ENCODE measurements at places on chromosomes 3 and 15.

GRCh38 chr3:161602475-161602874 lies 105.9 kb downstream of the OTOL1 start:
- no peak for DNase-seq

GRCh38 chr3:113501597-113501996 lies 13.4 kb downstream of the SPICE1 start:
- DNase-seq: no peak

DNA sequence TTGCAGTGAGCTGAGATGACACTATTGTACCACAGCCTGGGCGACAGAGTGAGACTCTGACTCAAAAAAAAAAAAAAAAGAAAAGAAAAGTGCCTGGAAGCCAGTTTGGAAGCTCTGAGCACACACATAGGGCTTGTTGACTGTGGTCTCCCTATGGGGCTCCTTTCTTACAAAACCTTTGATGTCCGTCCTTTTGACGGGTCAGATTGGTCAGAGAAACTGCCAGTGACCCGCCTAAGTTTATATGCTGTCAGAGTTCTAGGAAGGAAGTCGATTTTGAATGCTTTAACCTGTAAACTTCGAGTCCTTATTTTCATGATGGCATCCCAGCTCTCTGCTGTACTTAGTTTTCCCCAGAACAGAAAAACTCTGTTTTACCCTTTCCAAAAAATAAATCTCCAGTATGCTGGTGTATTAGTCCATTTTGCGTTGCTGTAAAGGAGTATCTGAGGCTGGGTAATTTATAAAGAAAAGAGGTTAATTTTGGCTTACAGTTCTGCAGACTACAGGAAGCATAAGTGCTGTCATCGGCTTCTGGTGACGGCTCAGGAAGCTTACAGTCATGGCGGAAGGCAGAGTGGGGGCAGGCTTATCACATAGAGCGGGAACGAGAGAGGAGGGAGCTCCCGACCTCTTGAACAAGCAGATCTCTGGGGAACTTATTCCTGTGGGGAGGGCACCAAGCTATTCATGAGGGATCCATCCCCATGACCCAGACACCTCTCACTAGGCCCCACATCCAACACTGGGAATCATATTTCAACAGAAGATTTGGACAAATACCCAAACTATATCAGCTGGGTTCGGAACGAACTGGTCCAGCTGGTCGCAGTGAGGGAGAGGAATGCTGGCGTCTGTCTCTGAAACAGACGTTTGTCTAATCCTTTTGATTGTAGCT lies 72.3 kb downstream of the LMLN start:
- DNase-seq: no peak

- DNase-seq: peak; percentile 100
Observed at GRCh38 chr3:14651440-14652251, at the start of gene CCDC174. TSS of gene CCDC174 (plus strand) at chr3:14651762. CDS start at chr3:14651837, 75 bp downstream.

GRCh38 chr3:113791381-113791780 lies 44.5 kb downstream of the ATP6V1A start:
- no peak for DNase-seq

- no peak for DNase-seq
Observed at GRCh38 chr3:53588122-53588521, 93.7 kb downstream of the CACNA1D start.

GRCh38 chr15:77650265-77650664 lies 17.6 kb upstream of the LINGO1 start:
- DNase-seq: no peak

DNA sequence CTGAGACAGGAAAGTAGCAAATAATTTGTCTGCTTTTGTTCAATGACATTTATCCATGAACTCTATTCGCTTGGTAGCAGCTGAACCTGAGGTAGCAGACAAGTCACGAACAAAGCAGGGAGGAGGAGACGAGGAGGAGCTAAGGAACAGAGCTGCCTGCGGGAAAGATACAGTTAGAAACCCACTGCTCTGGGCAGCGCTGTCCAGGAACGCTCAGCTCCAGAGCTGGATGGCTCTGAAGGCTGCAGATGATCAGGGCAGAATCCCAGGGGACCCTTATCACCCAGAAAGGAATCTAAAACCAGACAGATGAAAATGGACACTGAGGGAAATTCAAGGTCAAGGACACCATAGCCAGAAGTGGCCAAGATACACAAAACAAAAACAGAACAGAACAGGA lies 257.8 kb downstream of the CD47 start:
- no peak for DNase-seq

GRCh38 chr3:185961675-185962232 lies 23.9 kb upstream of the TRA2B start:
- DNase-seq: no peak

DNA sequence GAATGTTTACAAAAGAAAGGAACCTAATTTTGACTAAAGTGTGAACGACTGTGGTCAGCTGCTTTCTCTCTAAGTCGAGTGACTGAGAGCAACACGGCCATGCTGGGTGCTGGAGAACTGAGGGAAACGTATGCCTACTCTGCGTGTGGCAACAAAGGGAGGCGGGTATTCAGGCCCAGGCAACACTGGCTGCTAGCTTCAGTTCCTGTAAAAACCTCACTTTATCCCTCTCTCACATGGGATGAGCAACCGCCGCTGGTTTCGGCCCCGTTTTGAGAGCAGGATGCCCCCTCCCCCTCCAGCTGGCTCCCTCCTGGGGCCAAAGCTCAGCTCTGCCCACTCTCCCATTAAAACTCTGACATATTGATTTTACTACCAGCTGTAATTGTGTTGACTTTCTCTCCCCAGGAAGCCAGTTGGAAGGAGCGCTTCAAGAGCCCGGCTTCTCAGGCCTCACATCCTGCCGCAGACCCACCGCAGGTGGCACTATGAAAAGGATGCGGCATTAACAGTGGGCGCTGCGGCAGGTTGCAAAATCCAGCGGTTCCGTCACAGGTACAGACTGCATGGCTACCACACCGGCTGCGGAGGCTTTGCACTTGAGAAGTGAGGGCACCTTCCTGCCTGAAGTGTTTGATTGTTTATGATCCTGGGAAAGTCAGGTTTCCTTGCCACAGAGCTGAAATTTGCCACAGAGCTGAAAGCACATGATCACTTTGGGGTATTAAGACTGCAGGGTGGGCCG lies 12.7 kb downstream of the PLXND1 start:
- DNase-seq: no peak

- no peak for DNase-seq
Observed at GRCh38 chr15:41798607-41799487, 24.6 kb downstream of the MAPKBP1 start.

DNA sequence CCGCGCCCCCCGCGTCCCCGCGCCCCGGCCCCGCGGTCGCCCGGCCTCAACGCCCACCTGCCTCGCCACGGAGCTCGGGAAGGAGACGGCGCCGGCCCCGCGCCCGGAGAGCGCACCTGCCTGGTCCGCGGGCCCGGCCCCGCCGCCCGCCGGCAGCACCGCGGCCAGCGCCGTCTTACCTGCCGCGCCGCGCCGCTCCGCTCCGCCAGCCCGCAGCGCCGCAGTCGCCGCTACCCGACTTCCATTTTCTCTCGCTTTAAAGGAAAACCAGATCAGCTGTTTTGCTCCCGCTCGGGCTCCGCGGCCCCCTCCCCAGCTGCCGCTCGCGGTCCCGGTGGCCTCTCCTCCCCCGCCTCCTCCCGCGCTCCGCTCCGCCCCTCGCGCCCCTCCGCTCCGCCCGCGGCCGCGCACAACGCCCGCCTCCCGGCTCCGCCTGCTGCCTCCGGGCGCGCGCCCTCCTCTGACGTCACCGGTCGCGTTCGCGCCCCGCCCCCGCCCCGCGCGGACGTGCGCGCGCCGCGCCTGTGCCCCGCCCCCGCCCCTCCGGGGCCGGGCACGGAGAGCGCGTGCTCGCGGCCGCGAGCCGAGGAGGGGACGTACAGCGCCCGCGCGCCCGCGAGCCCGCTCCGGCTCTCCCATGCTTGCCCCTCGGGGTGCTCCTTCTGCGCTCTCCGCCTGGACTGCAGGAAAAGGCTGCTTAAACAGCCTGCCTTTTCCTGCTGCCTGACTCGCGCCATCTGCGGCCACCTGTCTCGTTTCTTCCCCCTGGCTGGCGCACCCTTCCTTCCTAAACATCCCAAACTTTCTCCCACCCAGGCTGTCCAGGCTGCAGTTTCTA lies 159.8 kb upstream of the CHRNA7 start:
- DNase-seq: no peak

- DNase-seq: no peak
Observed at GRCh38 chr15:62749036-62749815, 293.3 kb upstream of the TPM1 start.

DNA sequence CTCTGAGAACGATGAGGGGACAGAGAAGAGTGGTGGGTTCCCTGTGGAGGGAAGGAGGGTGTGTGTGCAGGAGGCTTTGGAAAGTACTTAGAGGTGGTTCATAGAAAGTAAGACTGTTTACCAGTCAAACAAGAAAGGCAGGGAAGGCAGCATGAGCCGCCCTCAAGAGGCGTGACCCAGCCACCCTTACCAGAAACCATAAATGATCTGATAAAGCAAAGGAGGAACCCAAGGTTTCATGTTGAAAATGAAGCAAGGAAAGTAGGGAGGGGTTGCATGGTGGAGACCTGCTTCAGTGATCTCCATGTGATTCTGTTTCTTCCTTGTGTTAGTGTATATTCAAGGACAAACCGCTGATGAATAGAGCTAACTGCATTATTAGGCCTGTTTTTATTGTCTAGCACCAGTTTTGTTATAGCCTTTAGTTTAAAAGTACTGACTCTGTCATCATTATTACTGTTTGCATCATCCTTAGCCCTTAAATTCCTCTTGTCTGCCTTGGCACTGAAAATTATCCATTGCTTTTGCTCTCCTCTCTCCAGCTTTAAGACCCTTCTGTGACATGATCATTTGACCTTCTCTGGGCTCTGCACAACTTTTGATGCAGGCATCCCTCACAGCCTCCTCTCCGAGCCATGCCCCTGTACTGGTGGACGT lies 96.1 kb downstream of the STAC start:
- DNase-seq: no peak

- DNase-seq: no peak
Observed at GRCh38 chr3:75272691-75273090, 391.4 kb upstream of the FRG2C start.

- DNase-seq: peak; percentile 55
Observed at GRCh38 chr15:50883903-50884302, 24.6 kb upstream of the AP4E1 start.
